Activated CD4-positive, alpha-beta T cell treated with anti-CD3 and anti-CD28 coated beads, Interleukin-2, amount 50 U/mL, for 16 hours (primary cell): ENCODE measurements at places on chromosomes 12 and 14.

- no peak for DNase-seq
These were observed 53.9 kb downstream of the TMEM260 start for GRCh38 chr14:56633544-56633943.

GRCh38 chr12:132926415-132926833, 29.7 kb downstream of the ZNF605 start:
- DNase-seq: no peak

DNA sequence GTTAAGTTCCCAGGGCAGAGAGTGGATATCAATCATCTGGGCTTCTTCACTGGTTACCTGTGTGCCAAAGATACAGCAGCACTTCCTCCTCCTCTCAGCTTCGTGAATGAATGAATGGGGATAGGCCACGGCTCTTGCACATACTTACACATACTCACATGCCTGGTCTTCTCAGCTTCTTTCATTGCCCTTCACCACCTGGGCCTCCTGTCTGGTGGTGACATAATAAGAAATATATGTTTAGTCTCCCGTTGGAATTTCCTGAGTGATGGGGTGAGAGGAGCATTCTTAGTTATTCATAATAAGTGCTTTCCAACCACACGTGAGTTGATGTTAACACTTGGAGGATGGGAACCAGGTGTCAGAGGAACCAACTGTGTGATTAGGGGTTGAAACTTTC, 268.1 kb upstream of the RMST start:
- no peak for DNase-seq

GRCh38 chr12:101826766-101827368, 3.9 kb downstream of the GNPTAB start:
- DNase-seq: no peak

GRCh38 chr12:30837595-30837994, 82.8 kb upstream of the CAPRIN2 start:
- DNase-seq: no peak

DNA sequence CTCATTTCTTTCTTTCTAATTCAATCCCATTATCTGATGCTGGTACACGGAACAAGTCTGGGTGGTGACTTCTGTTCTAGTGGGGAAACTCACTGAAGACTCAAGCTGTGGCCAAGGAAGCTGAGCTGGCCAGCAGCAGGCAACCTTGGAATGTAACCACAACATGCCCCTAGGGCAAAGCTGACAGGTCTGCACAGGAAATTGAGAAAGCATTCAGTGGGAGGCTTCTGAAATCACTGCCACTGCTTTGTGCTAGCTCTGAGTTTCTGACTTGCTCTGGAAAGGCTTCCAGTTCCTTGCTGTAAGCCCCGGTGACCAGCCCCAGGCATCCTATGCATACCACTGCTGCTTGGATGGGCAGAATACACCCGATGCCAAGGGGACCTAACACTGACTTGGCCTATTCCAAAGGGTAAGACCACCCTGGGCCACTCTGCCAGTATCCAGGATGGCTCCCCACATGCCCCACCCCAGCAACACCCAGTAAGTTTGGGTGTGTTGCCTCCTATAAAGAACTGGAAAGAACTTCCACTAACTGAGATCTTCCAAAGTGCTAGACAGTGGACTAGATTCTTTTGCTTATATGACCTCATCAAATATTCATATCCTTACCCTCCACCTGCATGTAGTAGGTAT, 84.5 kb upstream of the CDKN3 start:
- DNase-seq: no peak

GRCh38 chr12:104877103-104877705, 80.9 kb downstream of the SLC41A2 start:
- DNase-seq: peak; percentile 12

- DNase-seq: no peak
These were observed 3.8 kb upstream of the INHBE start for GRCh38 chr12:57451233-57451778.

DNA sequence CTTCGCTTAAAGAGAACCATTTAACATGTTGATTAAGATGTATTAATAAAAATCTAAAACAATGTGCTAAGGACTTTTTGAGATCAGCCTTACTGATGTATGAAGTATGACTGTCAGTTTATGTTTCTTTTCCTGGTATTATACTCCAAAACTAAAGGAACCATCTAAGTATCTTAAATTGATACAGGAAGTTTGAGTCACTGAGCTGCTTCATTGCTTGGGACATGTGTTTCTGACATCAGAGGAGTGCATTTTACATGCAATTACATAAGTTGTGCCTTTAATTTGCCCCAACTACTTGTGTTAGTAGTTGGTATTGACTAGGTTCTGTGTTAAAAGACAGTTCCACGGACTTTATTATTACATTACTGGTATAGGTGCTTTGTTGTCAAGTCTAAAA, 50.9 kb downstream of the PROX2 start:
- DNase-seq: peak; percentile 9

DNA sequence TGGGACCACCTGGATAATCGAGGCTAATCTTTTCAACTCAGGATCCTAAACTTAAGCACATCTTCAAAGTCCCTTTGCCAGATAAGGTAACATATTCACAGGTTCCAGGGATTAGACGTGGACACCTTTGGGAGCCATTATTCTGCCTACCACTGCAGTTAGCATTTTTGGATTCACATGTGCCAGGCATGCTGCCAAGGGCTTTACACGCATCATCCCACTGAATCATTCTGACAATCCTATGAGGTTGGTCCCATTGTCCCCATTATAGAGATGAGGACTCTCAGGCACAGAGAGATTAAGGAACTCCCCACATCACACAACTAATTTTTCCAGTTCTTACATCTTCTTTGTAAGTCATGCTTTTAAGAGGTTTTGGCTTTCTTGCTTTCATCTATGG, 34.5 kb downstream of the RTN1 start:
- DNase-seq: no peak

DNA sequence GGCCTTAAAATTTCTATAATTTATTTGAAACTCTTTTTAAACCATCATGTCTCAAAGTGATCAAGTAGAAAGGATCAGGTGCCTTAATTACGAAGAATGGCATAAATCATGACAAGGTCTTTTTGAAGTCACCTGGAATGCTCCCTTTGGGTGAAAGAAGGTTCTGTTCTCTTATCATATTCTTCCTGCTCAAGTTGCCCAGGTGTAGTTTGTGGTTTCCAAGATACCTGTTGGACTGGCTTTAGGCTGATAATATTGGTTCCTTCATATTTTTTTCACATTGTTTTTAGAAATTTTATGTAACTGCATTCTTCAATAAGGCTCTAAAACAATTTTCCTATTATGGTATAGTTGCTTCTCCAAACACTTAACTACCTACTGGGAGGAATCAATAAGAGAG, 29.2 kb downstream of the RASSF3 start:
- no peak for DNase-seq

DNA sequence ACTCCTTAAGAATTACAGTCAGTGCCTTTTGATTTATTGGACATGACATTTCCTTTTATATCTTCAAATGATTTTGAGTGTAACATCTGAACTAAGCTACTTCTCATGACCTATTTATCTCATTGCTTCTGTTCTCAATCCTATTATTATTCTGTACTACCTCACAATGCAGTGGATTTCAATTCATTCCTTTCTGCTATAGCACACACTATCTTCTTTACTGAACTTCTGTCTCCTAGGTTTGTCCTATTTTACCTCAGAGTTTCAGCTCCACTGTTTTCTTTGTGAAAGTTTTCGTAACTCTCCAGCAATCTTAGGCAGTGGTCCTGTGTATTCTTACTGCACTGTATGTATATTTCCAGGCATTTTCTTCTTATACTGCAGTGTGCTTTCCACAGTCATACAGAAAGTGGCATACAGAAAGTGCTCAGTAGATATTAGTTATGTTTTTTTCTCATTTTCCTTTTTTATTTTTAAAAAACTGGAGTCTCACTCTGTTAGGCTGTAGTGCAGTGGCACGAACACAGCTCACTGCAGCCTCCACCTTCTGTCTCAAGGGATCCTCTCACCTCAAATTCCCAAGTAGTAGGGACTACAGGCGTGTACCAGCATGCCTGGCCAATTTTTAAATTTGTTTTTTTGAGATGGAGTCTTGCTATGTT, 368.6 kb upstream of the RGS6 start:
- DNase-seq: no peak

DNA sequence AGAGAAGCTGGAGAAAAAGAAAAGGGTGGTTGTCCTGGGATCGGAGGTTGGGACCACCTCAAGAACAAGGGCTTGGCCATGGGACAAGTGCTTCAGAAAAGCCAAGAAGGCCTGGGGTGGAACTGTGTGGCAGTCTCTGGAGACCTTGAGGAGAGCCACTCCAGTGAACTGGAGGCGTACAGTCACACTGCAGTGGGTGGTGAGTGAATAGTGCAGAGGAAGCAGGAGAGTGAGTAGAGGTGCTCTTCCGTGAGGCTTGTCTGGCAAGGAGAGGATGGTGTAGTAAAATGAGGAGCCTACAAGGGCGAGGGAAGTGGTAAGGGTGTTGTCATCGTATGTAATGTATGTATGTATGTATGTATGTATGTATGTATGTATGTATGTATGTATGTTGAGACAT, 20.9 kb downstream of the RASSF3 start:
- no peak for DNase-seq

GRCh38 chr14:99601361-99601831, 2.6 kb downstream of the CCDC85C start:
- no peak for DNase-seq

DNA sequence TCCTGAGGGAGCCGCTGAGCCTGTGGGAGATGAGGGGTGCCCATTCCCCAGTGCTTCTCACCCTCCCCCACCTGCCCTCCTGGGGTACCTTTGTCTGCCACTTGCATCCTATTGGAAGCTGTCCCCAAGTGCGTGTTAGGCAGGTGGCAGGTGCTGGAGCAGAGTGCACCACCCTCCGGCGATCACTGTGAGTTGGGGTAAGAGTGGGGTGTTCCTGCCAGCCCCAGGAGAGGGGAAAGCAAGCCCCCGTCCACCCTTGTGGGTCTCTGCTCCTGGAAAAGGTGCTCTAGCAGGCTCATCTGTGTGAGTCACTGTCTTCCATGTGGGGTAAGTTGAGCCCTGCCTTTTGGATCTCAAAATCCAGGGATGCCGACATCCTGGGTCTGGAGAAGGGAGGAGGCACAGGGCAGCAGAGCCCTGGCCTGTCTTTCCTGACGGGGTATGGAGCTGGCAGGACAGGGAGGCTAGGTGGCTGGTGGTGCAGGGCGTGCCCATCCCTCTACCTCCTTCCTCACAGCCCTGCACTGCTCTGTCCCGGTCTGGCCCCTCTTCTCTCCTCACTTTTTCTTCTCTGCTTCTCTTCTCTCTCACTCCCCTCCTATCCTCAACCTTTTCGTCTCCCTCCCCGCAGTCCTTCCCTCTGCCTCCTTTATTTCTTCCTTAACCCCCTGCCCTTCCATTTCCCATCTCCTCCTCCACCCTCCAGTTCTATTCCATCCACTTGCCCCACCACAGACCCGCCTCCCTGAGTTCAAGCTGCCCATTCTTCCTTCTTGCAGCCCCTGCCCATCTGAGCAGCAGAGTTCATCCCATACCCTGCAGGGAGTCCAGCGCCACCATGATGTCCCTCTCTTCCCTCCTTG, 20.1 kb upstream of the KRT7 start:
- DNase-seq: no peak

DNA sequence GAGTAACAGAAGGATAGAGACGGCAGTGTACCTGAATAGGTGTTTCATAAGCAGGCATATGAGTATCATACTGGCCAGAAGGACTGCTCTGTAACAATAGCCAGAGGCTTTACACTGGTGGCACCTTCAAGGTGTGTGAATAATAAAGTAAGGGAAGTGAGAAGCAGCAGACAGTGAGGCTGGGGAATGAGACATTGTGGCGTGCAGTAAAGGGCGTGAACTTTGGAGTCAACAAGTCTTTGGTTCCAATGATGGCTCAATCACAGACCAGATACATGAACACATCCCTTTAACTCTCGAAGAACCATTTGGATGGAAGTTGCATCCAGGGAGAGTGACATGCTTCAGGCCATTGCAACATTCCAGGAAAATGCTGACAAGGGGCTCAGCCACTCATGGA, 32.0 kb upstream of the CCND2 start:
- no peak for DNase-seq

DNA sequence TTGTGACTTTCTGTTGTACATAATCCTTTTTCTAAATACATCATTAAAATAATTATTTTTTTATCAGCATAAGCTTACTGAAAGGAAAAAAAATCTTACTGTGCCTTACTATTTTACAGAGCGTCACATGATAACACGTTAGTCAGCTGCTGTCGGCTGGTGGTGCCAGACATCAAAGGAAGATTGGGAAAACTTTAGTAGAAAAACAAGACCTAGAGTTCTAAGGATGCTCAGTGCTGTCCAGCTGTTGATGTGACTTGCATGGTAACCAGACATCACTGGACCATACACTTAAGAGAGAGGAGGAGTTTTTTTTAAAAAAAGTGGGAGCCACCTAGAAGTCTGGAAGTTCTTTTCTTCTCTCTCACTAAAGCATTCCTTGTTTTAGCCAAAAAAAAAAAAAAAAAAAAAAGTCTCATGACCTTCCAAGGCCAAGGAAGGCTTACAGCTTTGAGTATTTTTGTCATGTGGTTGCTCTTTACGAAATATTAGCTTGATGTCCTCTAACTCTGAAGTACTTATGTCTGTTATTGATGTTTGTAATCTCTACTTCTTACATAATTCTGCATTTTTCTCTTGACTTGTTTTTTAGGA, 4.5 kb downstream of the RASSF8 start:
- DNase-seq: no peak

GRCh38 chr12:116196752-116197718, 80.5 kb downstream of the MED13L start:
- no peak for DNase-seq

DNA sequence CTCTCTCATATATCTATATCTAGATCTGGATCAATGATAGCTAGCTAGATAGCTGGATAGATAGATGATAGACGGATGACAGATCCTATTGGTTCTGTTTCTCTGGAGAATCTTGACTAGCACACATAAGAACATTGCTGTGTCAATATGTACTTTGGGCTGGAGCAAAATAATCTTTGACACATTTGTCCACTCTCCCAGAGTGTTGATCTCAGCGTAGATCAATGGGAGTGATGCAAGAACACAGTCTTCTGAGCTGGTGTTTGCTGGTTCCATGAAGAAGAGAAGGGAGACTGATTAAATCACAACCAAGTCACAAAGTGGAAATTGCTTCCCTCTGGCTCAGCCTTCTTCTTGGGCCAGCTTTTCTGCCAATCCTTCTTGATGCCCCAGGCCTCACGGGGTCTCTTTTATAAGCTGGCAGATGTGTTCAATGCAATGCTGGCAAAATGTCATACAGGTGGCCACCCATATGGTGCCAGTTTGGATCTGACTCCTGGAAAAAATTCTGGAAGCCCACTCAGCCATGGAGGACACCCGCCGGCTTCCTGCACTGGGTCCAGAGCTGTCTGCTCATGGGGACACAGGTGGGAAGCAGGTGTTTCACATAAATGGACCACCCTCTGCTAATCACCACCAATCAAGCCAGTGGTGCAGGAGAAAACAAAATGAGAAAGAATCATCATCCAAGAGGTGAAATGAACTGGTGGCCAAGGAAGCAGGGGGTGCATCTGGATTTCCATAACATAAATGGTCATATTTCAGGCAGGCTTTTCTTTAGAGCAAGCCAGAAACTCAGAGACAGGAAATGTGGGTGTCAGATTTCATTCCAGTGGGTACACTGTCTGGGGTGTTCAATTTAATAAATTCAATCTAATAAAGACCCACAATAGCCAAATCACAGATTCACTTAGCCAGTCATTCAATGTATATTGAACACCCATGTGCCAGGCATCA, 310.3 kb downstream of the DPF3 start:
- DNase-seq: no peak
